Endothelial cell of umbilical vein (primary cell): ENCODE measurements at places on chromosomes 1 and 21. TPM values are rescaled to one million over a fixed set of nuclear protein-coding genes. Genes with fewer than 3 reads are reported as not detected.

GRCh38 chr1:96660051-96660450, 61.5 kb upstream of the PTBP2 start:
- DNase-seq, result no peak

GRCh38 chr1:204859861-204860267, 10.8 kb upstream of the NFASC start:
- DNase-seq, result no peak

- no peak for DNase-seq
These were observed 409.1 kb upstream of the KAZN start for GRCh38 chr1:14189381-14189780.

GRCh38 chr1:111085676-111086075, 54.2 kb downstream of the DRAM2 start:
- no peak for DNase-seq

ASCL5 gene
- polyA plus RNA-seq, result not detected in 2 replicates
